ENCODE measurements at places on chromosomes 5 and 9.
A peak's percentile ranks its signal among the peaks of the same experiment; 100 is the strongest.

DNA sequence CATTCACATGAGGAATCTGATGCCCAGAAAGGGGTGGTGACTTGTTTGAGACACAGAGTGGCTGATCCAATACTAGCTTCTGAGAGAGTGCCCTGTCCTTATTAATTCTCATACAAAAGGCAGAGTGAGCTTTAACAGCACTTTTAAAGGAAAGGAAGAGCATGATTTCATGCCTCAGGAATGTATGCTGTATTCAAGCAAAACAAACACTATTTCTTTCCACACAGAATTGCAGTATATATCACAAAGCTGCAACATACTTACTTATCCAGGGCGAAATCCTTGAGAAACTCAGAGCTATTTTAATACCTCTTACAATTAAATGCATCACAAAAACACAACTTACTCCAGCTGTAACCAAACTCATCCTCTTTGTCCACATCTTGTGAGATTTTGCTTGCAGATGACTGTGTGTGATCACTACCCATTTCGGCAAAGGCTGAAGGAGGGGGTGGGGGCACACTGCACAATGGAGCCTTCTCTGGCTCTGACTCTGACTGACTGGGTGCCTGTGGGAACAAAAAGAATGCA, 139.8 kb downstream of the MPDZ start:
- DNase-seq, result no peak

GRCh38 chr5:38135486-38136039, 122.8 kb upstream of the EGFLAM start:
- DNase-seq, result no peak

- peak; percentile 29 for DNase-seq
Observed at GRCh38 chr9:124286292-124286931, 28.7 kb downstream of the NEK6 start.

DNA sequence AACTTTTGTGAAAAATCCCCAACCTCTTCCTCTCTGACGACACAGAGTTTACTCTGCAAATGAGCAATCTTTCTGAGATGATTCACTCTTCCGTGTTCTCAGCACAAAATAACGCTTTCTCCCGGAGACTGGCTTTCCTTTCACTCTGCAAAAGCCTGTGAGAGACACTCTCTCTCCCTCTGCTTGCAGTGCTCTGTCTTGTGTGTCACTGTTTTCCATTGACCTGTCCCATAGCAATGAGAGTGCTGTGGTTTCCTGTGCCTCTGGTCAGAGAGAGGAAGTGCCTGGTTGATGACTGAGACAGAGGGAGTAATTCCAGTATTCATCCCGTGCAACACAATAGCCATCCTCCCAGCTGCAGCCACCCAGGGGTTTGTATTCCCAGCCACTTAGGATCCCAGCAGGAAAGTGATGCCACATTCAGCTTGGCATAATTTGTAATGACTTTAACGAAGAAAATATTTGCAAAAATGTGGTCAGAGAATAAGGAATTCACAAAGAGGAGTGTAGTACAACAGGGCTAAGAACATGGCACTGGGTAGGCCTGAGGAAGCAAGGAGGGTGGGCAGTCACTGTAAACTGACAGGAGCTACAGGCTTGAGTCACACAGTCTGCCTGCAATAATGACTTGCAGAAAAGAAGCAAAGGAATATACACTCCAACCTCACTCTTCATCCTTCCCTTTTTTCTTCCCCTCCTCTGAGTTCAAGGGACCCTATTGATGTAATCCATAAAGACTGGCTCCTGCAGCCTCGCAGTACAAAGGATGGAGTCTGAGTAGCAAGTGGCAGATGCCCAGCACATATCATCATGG, 463.5 kb upstream of the RGMB start:
- DNase-seq, result no peak

DNA sequence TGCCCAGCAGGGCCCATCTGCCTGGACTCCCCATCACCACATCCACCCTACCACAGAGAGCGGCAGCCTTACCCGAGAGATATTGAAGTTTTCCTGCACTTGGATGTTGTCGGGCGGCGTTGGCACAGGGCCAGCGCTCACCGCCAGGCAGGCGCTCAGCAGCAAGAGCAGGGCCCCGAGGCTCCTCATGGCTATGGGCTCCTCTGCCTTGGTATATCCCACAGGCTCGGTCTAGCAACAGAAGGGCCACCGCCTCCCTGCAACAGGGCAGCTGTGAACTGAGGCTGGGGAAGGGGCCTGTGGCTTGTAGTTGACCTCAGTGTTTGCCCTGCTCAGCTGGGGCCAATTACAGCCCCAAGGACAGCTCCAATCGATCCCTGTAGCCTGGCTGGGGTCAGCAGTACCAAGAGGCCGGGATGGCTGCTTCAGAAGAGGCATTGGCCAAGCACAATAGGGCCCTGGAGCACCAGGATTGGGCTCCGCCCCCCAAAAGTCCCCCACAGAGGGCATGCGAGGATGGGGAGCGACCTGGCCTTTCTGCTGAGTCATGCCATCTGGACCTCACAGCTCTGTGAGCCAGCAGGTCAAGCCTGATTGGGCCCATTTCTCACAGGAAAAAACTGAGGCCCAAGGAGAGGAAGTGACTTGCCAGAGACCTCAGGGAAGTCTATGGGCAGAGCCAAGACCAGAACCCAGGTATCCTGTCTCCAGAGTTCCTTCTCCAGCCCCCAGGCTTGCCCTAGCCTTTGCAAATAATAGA, at the start of gene AMBP:
TSS of gene AMBP (minus strand) at position 280 of the 760 bp plus-strand sequence. CDS start at position 189, 91 bp downstream.
- no peak for DNase-seq

- DNase-seq, result no peak
Observed at GRCh38 chr5:56558131-56558745, 257.1 kb upstream of the MAP3K1 start.

DNA sequence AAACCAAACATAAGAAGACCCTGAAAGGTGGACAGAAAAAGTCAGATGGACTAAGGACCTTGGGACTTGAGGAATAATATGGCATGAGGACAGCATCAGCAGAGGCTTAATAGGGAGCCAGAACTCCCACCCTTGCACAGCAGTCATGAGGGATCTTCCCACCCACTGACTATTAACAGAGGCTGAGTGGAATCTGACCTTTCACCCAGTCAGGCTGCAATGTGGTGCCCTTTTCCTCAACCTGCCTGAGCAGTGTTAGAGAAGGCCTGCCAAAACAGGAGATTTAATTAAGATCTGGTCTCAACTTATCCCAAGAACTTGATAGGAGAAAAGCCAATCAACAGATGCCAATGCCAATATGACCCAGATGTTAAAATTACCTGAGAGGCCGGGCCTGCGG, 481.9 kb downstream of the KDM4C start:
- no peak for DNase-seq

DNA sequence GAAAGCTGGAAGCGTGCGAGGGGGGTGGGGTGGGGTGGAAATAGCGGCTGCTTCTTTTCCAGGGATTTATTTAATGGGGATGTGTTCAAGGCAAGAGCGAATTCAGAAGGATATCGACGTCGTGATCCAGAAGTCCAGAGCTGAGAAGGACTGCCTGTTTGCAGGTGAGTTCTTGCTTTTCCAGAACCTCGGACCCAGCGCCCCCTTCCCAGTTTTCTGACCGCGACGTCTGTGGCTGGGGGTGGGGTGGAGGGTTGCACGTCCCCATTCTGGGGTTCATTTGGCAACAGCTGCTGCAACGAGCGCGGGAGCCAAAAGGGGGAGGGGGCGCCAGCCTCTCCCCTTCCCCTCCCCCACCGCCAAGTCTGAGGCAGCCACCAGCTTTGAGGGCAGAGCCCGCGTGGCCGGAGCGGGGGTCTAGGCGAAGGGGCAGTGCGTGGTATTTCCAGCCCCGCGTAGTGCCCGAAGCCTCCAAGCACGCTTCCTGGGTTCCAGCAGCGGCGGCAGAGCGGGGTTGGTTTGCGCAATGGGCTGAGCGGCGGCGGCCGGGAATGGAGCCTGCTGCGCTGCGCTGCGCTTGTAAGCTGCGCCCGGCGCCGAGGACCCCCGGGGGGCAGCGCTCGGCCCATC, 701 bp downstream of the PARP8 start:
- DNase-seq, result no peak

Measured in activated CD4-positive, alpha-beta T cell treated with anti-CD3 and anti-CD28 coated beads for 24 hours (primary cell).